ENCODE measurements at places on chromosomes 12 and 14.

DNA sequence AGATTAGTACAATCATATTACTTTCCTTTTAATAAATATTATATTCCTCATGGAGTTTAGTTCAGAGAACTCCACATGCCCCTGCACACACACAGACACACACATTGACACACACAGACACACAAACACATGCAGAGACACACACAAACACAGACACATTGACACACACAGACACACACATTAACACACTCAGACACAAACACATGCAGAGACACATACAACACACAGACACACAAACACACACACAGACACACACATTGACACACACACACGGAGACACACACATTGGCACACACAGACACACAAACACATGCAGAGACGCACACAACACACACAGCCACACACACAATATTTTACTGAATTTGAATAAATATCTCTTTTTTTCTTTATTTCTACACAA lies 12.5 kb upstream of the SCARB1 start:
- no peak for DNase-seq

GRCh38 chr12:4610481-4610880 lies 38.4 kb downstream of the AKAP3 start:
- no peak for DNase-seq

GRCh38 chr14:61103541-61104339 lies 122.7 kb downstream of the SLC38A6 start:
- peak; percentile 89 for DNase-seq

GRCh38 chr14:104424406-104425072 lies 155.0 kb upstream of the C14orf180 start:
- DNase-seq, result no peak

DNA sequence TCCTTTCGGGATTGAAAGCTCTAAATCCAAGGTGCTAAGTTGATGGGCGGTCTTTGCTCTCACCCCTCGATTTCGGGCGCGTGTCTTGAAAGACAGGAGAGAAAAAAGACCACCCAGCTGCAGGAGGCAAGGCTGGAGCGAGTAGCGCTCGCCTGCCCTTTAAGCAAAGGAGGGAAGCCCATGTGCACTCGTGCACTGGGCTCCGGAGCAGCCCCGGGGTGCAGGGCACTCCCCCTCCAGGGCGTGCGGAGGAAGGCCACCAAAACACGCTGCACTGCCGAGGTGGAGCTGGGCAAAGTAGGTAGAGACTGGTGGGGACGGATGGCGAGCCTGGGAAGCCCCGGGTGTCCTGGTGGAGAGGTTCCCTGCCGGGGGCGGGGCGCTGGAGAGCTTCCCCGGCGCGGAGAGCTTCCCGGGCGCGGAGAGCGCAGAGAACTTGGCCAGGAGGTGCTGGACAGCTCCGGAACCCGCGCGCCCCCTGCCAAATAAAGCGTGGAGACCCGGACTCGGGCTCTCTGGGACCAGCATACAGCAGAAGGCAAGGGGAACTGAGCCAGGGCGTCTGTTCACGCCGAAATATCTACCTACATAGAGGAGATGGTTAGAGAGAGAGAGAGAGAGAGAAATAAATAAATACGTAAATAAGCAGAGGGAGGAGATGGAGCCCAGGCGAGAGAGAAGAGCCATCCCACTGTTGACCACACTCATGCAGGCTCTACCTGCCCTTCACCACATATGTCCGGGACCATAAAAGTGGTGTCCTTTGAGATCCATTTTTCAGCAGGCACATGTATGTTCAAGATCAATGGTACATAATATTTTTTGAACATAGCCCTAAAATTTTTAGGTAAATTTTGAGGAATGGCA lies 662 bp upstream of the NELL2 start:
- no peak for DNase-seq

DNA sequence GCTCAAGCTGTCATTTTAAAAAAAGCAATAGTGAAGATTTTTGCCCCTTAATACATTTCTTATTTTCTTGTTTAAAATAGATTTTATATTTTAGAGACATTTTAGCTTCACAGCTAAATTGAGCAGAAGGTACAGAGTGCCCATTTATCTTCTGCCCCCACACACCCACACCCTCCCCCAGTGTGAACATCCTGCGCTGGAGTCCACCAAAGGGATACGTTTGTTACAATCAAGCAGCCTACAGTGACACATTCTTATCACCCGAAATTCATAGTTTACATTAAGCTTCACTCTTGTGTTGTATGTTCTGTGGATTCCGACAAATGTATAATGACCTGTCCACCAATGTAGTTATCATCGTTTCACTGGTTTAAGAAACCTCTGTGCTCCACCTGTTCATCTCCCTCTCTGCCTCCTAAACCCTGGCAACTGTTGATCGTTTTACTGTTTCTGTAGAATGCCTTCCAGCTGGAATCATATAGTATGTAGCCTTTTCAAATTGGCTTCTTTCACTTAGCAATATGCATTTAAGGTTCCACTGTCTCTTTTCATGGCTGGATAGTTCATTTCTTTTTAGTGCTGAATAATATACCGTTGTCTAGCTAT lies 91.0 kb upstream of the TRAF3 start:
- no peak for DNase-seq

GRCh38 chr14:88829685-88830302 lies 5.3 kb downstream of the TTC8 start:
- DNase-seq, result no peak

DNA sequence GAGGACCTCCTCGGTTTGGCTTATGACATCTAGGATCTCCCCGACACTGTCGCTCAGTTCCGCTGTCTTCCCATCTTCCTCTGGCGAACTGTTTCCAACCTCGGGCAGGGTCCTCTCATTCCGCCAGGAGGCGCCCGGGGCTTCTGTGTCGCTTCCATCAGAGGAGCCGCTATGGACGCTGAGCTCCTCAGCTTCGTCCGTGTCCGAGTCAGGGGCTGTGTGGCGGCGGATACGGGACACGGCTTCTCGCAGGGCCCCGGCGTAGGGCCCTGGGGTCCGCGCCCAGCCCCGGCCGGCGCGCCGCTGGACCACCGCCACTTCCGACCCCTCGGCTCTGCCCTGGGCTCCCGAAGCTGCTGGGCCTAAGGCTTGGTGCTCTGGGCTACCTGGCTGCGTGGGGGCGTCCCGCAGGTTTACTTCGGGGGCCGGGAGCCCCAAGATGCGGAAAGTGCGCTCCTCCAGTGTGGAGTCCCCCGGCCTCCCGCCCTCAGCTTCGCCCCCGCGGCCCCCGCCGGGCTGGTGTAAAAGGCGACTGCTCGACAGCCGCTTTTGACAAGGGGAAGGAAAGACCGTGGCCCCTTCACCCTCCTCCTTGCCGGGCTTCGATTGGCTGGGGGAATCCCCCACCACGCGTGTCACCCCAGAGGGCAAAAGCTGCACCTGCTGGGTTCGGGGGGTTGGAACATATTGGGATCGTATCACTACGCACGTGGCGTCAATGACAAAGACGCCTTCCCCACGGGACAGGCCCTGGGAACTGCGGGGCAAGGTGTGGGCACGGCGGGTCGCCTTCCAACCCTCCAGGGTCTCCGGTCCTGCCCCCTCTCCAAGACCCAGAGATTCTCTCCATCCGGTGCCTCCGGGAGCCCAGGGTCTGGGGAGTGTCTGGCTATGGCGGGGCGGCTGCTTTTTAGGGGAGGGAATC lies 2.1 kb downstream of the DDN start:
- DNase-seq, result no peak

DNA sequence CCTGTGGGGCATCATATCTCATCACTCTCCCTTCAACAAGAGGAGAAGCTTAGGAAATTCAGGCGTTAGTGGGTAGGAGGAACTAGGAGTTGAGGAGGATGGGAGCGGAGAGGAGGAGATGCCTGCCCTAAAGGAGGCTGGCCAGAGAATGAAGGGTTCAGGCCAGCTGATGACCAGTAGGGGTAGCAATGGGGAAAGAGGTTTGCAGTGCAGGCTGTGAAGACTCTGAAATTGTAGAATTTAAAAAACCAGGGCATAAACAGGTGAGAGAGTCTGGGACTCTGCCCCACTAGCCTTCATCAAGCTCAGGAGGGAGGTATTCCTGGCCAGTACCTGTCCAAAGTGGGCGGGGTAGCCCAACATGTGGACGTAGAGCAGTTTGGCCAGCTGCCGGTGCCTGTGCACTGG lies 809 bp downstream of the AP1G2 start:
- no peak for DNase-seq

GRCh38 chr12:12244341-12244740 lies 22.5 kb downstream of the LRP6 start:
- no peak for DNase-seq
